LoVo (cell line): ENCODE measurements at places on chromosomes 1 and 21.

- DNase-seq, result no peak
These were observed 31.1 kb downstream of the RRP1 start for GRCh38 chr21:43820466-43820865.

GRCh38 chr1:185279571-185279970, 37.5 kb downstream of the IVNS1ABP start:
- no peak for DNase-seq

- DNase-seq, result no peak
These were observed 9.6 kb downstream of the ZNF648 start for GRCh38 chr1:182051938-182052337.

DNA sequence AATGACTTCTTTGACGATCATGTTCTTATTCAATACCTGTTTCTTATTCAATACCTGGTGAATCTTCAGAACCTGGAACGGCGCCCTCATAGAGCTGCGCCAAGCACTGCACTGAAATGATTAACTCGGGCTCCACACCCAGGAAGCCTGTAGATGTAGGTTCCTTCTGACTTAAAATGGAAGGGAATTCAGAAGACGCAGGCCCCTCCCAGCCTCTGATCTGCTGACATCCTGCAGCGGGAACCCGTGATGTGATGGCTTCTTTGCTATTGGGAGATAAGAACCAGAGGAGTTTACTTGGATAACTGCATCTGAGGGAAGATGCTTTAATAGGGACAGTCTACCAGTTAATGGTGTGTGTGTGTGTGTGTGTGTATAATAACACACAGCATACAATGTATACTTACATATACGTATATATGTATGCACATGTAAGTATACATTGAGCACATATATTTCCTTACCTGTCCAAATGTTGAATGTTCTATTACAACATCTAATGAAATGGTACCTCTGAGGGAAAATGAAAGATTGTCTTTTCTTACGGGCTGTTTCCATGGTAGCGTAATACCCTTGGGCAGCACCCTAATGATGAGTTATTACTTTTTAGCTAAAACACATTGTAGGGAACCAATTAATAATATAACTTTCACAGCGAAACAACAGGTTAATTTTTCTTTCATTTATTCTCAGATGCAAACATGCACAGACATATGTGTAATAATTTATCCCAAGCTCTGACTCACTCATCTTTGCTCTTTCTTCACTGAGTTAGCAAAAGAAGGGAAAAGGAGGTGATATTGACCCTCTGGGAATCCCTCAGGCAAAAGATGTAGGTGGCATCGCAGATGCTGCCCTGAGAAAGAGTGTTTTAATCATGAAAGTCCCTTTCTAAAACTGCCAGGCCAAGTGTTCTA, 379.8 kb downstream of the SIPA1L2 start:
- no peak for DNase-seq

DNA sequence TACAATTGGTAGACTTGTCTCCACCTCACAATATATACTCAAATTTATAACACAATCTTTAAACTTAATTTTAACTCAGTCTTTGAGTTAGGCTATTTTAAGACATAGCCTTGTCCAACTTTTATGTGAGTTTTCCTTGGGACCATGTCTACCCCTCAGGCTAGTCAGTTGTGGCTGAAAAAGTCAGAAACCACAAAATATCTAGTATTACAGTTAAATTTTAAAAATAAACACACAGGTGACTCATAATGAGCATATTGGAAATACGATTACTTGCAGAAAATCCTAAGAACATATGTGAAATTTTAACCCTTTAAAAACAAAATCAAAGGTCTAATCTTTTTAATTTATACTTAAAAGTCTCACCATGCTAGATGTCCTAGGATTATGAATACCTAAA, 4.8 kb upstream of the ASB17 start:
- no peak for DNase-seq

DNA sequence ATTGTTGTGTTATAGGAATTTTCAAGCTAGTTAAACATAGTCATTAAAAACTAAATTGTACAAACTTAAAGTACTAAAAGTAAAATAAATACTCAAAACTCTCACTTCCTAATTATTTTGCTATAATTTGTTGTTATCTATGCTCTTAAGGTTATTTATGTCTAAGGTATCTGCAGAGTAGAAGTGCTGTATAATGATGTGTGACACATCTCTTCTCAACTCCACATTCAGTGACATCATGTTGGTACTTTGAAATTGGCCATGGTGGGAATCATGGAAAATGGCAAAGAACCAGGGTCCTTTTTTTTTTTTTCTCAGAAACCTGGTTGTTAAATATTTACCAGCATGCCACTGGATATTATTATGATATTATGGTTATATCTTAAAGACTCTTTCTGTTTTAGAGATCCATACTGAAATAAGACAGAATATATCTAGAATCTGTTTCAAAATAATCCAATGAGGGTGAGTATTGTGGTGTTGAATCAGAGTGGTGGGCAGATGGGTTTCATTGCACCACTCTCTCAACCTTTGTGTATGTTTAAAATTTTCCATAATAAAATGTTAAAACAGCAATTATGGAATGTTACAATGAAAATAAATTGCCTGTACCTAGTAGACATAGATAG, 22.4 kb downstream of the LRRC8B start:
- no peak for DNase-seq
